ENCODE measurements at places on chromosomes 4 and X. TPM values are rescaled to one million over a fixed set of nuclear protein-coding genes. Genes with fewer than 3 reads are reported as not detected.

The TCEAL6 gene
- total RNA-seq, result not detected

The USP9X gene
- 176 TPM for total RNA-seq

The SPANXA1 gene
- not detected for total RNA-seq

The PABPC1L2B gene
- total RNA-seq, result not detected

The CT45A10 gene
- total RNA-seq, result not detected

The MTMR1 gene
- total RNA-seq, result 34.4 TPM

DNA sequence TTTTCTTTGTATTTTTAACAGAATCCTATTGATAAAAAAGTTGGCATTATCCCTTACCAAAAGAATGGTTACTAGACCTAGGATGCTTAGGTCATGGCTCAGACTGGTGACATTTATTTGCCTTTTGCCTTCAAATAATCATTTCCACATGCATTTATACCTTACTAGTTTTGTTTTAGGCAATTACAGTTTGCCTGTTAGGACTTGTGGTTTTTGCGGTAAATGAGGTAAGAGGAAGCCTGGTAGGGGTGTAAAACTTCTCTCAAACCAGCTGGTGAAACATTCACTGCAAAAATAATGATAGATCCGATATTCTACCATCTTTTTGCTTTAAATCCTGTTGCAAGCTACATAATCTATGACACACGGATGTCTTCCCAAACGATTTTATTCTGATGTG, 12.1 kb downstream of the LAMP2 start:
- DNase-seq, result peak; percentile 46

GRCh38 chr4:38917481-38918025, 49.9 kb downstream of the FAM114A1 start:
- DNase-seq, result no peak

GRCh38 chrX:107842715-107843400, 17.2 kb downstream of the MID2 start:
- no peak for DNase-seq

- no peak for DNase-seq
These were observed 342.5 kb upstream of the FSTL5 start for GRCh38 chr4:162506253-162506652.

GRCh38 chrX:9340598-9341290, 124.1 kb upstream of the TBL1X start:
- no peak for DNase-seq

DNA sequence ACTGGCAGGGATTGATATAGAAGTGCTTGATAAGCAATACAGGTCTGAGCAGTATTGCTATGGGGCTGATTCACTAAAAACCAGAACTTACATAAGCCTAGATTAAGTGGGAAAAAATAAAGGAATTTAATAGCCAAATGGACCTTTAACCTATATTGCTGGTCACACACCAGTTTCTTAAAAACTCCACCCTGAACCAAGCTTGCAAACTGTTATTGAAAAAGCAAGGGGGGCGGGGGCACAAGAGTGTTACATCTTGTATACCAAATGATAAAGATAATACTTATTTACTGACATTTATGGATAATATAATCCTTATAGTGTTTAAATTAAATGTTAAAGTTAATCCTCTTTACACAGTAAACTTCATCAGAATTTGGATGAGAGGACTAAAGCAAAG, 40.3 kb upstream of the PITX2 start:
- no peak for DNase-seq
